ENCODE measurements at places on chromosomes 7 and 10.

- DNase-seq: no peak
Observed at GRCh38 chr10:34816085-34816496, 995 bp upstream of the PARD3 start.

DNA sequence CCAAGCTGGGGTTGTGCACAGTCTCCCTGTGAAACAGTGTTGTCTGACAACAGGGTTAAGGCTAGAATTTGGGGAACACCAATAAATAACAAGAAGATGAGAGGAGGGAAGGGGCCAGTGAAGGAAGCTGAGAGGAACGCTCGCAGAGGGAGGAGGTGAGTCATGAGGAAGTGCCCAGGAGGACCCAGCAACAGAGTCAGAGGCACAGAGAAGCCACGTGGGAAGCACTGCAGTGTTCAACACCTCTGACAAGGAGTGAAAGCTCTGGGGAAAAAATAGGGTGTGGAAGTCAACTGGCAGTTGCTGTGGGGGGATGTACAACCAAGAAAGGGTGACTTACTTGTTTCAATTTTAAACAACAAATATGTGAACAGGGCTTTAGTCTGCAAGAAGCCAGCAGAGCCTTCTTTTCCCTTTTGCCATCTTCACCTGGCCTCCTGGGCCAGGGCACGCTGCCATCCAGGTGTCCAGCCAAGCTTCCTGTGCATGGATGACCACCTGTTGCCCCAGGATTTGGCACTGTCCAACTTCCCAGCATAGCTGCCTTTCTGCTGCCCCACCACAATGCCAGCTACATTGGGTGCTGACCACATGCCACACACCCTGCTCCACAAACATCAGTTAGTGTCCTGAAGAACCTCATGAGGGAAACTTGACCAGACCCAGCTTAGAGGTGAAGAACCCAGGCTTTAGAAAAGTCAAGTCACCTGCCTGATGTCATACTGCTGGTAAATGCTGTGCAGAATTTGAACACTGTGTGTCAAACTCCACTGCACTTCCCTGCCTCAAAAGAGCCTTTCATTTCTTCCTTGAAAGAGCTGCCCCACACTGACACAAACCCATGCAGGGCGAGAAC, 69.6 kb downstream of the ATXN7L1 start:
- DNase-seq: peak; percentile 86

- DNase-seq: peak; percentile 55
Observed at GRCh38 chr10:46028584-46029460, 1.6 kb downstream of the NCOA4 start.

DNA sequence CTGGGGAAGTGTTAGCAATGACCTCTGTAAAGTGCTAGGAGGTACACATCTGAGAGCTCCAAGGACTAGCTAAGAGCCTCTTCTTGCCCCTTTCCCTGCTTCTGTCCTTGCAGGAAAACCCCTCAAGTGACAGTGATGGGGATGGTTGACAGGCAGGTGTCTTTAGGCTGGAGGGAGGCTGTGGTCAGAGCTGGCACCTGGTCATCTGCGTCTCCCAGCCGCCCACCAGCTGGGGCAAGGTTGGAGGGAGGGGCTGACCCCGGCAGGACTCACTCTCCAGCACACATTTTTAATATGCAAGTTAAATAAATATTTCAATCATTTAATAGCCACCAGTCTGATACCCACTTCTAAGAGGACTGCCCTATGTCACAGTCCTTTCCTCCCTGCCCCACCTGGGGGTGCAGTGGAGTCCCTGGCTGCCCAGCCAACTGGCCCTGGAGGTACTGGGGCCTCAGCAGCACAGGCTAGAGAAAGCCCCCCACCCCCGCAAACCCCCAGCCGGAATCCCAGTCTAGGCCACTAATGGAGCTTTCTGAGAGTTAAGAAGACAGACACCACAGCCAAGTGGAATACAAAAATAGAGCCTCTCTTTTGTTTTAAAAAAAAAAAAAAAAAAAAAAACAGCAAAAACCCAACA, 6.3 kb downstream of the FGF8 start:
- no peak for DNase-seq

- DNase-seq: no peak
Observed at GRCh38 chr7:979886-980571, 3.0 kb upstream of the CYP2W1 start.

DNA sequence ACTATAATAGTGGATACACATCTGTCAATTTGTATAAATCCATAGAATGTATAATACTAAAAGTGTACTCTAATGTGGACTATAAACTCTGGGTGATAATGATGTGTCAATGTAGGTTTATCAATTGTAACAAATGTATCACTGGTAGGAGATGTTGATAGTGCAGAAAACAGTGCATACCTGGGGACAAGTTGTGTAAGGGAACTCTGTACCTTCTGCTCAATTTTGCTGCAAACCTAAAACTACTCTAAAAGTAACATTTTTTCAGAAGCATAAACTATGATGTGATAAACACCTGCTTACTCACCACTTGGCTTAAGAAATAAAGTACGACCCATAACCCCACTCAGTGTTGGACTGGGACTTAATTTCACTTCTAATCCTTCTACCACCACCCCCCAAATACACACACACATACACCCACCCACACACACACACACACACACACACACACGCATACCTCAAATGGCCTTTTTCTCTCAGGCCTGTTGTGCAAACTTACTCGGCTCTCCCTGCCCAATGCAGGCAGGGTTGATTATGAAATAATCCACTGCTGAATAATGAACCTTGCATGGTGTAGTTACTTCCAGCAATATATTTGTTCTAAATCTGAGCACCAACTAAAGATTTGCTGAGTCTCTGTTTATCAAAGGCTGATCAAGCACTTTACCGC, 154.1 kb upstream of the KMT2E start:
- DNase-seq: no peak

- DNase-seq: peak; percentile 5
Observed at GRCh38 chr7:155864271-155864985, 52.2 kb upstream of the SHH start.

GRCh38 chr7:49228426-49229098, 304.2 kb downstream of the CDC14C start:
- no peak for DNase-seq

GRCh38 chr10:103584216-103585010, 90.9 kb downstream of the NEURL1 start:
- peak; percentile 83 for DNase-seq

GRCh38 chr10:43763846-43764245, 115.2 kb upstream of the ZNF32 start:
- DNase-seq: no peak

- DNase-seq: no peak
Observed at GRCh38 chr10:110825508-110825907, 46.2 kb upstream of the PDCD4 start.

- DNase-seq: no peak
Observed at GRCh38 chr10:116000151-116000842, 272.7 kb downstream of the GFRA1 start.

GRCh38 chr7:81822811-81823210, 53.0 kb upstream of the HGF start:
- DNase-seq: no peak

DNA sequence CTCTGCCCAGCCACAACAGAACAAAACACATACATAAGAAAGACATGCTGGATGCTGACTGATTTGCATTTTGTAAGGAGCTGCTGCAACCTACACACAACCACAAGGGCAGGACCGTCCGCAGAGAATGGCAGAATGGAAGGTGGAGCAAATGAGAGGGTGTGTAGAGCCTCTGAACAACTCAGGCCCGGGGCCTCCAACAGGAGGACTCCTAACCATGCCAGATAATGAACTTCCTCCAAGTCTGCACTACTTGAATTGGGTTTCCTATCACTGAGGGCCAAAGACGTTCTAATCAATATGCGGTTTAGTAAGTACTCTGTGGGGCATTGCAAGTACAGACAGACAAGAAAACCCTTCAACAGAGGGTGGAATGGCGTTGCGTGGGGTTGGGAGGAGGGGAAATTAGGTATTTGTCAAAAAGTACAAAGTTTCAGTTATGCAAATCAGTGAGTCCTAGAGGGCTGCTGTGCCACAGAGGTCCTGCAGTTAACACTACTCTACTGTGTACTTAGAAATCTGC, 14.6 kb downstream of the VOPP1 start:
- peak; percentile 43 for DNase-seq

- DNase-seq: no peak
Observed at GRCh38 chr7:51237446-51238133, 79.0 kb downstream of the COBL start.

DNA sequence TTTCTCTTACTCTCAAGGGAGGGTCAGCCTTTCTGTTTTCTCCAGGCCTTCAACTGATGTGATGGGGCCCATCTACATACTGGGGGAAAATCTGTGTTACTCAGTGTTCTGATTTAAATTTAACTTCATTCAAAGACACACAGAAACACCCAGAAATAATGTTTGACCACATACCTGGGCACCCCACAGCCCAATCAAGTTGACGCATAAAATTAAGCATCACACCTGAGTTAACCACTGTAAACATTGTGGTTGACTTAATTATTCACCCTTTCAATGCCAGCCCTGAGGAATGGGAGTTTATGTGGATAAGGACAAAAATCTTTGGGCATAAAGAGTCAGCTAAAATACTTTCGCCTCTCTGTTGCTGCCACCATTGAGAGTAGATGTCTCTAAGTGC, 10.0 kb upstream of the CHN2 start:
- no peak for DNase-seq

DNA sequence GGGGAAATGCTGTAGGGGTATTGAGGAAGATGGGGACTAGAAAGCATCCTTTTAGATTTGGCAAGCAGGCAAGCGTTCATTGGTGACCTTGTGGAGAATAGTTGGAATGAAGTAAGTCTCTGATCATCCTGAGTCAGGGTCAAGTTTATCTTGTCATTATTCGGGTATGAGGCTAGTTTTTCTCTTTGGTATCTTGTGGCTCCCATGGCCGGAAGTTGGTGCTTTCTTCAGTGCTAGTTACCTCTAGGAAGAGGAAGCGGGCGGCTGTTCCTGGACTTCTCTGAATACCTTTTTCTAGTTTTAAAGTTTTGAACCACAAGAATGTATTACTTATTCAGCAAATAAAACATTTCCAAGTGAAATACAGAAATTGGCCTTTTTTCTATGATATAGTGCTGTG, 9.2 kb downstream of the CREM start:
- peak; percentile 73 for DNase-seq

GRCh38 chr7:3011211-3011852, 32.3 kb downstream of the CARD11 start:
- no peak for DNase-seq

GRCh38 chr10:69439813-69440506, 11.3 kb upstream of the TSPAN15 start:
- no peak for DNase-seq

GRCh38 chr7:116770941-116771340, 91.4 kb upstream of the CAPZA2 start:
- no peak for DNase-seq

DNA sequence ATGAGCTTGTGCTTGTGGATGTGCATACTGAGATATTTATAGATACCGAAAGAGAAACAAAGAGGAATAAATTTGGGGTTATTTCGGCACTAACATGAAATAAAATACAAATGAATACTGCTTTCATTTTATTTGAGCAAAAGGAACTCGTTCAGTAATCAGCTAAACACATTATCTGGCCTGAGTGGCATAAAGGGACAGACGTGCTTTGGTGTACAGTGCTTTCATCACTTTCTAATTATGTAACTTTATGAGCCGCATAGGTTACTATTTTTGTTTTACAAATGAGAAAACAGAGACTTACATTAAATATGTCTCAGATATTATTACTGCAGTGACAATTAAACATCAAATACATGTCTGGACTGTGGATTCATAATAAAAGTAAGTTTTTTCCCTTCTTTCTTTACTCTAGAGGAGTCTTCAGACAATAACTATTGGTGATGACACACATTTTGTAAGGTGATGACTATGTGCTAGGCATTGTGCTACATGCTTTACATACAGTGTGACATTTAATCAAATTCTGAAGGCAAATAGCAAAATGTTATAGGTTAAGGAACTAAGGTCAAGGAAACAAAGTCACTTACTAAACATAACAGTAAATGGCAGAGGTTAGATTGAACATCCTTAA, 503.3 kb downstream of the SORCS1 start:
- no peak for DNase-seq

DNA sequence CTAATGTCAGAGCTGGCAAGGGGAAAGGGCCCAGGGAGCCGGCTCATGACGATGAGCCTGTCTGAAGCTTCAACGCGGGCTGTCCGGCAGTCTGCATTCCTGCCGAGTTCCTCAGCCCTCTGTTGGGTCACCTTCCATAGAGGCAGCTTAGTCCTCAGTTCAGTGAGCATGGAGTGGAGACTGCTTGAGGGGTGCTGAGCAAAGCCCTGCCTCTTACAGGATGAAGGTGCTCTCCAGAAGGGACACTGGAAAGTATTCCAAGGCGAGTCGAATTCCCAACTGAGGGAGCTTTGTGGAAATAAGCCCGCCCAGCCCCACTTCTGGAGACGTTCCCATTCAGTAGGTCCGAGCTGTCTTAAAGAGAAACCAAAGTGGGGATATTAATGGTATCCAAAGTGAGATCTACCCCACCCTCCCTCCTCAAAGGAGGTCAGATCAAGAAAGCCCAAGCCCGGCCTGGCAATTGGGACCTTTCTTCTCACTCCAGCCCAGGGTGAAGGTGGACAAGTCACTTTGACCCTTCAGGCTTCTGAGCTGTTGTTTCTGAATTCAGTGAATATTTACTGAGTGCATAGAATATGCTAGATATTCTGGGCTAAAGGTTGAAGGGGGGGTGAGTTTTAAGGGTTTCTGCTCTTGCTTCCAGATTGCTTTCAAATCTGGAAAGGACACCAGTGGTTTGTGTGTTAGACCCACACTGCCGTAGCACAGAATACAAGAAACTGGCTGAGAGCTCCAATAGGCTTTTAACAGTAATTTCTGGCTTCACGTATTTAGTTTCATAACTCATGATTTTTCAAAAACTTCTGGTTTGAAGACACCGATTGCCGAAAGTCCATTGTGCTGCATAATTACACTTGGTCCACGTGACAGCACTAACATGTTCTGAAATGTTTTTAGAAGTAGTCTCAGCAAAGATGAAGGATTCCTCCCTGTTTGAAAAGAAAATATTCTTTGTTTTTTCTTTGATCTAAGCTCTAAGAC, 3.5 kb downstream of the EGFR start:
- DNase-seq: no peak

DNA sequence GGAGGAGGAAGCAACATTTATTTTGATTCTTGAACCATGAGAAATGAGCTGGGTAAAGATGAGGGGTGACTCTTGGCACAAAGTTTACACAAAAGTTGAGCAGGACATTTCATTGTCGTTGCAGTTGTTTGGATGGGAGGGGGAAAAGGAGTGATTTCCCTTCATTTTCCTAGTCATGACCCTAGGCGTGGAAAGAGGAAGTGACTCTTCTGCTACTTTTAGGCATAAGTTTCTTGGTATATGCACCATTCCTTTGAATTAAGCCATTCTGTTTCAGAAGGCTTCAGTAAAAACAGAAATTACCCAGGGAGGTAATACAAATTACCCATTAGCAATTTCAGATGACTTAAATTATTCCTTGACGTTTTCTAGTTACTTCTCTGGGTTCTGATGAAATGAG, 113.9 kb upstream of the FAM171A1 start:
- no peak for DNase-seq

Data from activated CD8-positive, alpha-beta memory T cell treated with anti-CD3 and anti-CD28 coated beads, Interleukin-2, amount 10 ng/mL, durations not matched to agents 7 days and 5 days (primary cell).